ENCODE measurements at places on chromosomes 3 and 15. TPM values are rescaled to one million over a fixed set of nuclear protein-coding genes. Genes with fewer than 3 reads are reported as not detected.

GRCh38 chr15:38696109-38696727 lies 131.6 kb upstream of the RASGRP1 start:
- DNase-seq, result peak; percentile 78

DNA sequence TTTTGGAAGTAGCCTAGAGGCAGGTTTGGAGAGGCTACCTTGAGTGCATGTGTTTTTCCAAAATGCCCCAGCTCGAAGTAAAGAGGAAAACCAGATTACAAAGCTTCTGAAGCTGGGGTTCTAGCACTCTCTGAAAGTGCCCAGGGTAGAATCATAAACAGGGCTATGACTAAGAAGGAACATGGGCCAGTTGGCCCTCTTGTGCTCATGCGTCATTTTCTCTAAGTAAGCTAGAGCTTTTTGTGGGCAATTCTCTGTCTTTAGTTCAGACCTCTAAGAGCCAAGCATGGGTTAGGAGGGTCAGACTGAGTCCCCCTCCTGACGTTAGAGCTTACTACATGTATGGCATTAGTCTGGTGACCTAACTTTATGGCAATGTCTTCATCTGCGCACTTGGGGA lies 129.5 kb upstream of the UMPS start:
- no peak for DNase-seq

GRCh38 chr3:179852142-179852905 lies 184.4 kb downstream of the PEX5L start:
- DNase-seq, result no peak

Gene CYFIP1
- 107 TPM for total RNA-seq

DNA sequence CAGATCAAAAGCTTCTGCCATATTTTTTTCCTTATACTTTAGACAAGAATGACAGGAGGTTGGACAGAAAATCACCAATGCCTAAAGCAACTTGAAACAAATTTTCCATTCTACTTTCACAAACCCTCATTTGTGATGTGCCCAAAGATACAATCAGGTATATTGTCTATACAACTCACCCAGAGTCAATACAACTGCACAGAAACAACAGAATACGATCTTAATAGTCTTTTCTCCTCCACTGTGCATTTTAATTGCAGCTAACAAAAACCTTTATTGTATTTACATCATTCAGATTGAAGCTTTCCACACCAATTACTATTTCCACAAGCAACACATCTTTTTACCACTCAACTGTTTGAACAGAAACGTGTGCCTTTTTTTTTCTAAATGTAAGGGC lies 80.4 kb downstream of the PLOD2 start:
- no peak for DNase-seq

- DNase-seq, result peak; percentile 95
Measured at GRCh38 chr15:41930221-41930866, 36.5 kb upstream of the SPTBN5 start.

Gene SOX14
- total RNA-seq, result not detected

GRCh38 chr15:89089316-89090230 lies 1.3 kb downstream of the ABHD2 start:
- DNase-seq, result no peak

GRCh38 chr3:184238246-184238818 lies 8.9 kb downstream of the VWA5B2 start:
- DNase-seq, result peak; percentile 73

Measured in osteoblast (primary cell).